GM04504 (cell line): ENCODE measurements at places on chromosomes 4 and X.

GRCh38 chr4:155742310-155743015 lies 16.4 kb upstream of the GUCY1B1 start:
- DNase-seq: no peak

GRCh38 chr4:154416190-154416547 lies 75.4 kb downstream of the DCHS2 start:
- no peak for DNase-seq

DNA sequence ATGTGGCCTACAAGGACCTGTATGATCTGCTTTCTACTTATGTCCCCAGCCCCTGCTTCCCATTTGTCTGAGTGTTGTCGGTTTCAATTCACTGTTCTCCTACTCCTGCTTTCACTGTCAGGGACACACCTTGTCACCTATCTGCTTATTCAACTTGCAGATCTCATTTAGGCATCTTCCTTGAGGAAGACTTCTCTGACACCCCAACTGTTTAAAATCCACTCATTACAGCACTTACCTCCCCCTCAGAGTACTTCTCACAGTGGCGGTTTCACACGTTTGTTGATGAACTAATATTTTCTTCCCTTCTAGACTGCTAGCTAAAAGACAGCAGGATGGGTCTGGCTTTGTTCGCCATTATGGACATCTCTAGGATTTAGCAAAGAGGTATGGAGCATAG lies 279.9 kb upstream of the TET2 start:
- DNase-seq: no peak

GRCh38 chr4:42642101-42642797 lies 14.7 kb downstream of the ATP8A1 start:
- no peak for DNase-seq

GRCh38 chrX:45137531-45137930 lies 63.1 kb downstream of the DIPK2B start:
- DNase-seq: no peak

DNA sequence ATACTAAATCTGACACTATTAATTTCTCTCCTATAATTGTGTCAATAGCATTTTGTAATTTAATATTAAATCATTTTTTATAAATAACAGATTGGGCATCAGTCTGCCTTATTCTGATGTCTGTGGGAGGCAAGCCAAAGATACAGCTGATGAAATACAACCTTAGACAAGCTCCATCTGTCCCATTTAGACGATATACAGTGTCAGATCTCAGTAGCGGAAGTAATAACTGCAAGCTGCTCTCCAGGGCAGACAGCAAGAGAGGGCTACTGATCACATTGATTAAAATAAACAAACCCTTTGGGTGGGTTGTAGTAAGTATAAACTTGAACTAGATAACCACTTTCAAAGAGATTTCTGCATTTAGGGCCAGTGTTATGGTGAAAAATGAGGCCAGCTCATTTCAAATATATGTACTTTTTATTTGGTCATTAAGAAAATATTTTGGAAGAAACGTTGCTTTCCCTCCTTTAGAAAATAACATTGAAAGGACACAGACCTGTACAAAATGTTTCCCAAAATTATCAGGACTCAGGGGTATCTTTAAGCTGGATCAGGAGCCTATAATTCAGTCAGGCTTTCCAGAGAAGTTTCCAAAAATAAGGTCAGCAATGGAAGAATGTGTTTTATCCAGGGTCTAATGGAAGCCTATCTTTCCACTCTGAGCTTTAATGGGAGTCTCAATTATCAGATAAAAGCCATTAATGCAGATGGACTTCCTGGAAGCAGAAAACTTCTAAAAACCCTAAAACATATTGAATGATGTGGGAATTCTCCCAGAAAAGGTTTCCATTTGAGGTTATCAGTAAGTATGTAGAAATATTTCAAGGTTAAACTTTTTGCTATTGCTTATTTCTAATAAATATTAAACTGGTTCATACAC lies 1028.8 kb upstream of the IGFBP7 start:
- no peak for DNase-seq

- DNase-seq: no peak
Measured at GRCh38 chr4:19429684-19430083, 822.0 kb upstream of the SLIT2 start.
